ENCODE measurements at places on chromosomes 3 and 15. TPM values are rescaled to one million over a fixed set of nuclear protein-coding genes. Genes with fewer than 3 reads are reported as not detected.

- no peak for DNase-seq
Observed at GRCh38 chr3:47782446-47783308, 984 bp upstream of the SMARCC1 start.

Gene RLBP1
- total RNA-seq = not detected

DNA sequence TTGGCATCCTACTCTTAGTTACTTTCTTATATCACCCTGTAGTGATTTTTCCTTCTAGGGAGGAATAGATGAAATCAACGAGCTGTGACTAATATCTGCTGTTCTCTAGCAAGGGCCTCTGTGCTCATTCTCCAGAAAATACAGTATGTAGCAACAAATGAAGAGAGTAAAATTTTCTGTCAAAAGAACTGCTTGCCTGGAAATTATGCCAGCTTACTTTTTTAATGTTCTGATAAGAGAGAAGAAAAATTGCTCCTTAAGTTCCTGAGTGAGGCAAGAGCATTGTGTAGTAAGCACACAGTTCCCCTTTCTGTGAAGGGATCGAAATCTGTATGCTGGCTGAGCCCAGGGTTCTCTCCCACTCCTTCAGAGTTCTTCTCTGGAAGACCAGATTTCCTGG lies 51.4 kb upstream of the GK5 start:
- no peak for DNase-seq

DNA sequence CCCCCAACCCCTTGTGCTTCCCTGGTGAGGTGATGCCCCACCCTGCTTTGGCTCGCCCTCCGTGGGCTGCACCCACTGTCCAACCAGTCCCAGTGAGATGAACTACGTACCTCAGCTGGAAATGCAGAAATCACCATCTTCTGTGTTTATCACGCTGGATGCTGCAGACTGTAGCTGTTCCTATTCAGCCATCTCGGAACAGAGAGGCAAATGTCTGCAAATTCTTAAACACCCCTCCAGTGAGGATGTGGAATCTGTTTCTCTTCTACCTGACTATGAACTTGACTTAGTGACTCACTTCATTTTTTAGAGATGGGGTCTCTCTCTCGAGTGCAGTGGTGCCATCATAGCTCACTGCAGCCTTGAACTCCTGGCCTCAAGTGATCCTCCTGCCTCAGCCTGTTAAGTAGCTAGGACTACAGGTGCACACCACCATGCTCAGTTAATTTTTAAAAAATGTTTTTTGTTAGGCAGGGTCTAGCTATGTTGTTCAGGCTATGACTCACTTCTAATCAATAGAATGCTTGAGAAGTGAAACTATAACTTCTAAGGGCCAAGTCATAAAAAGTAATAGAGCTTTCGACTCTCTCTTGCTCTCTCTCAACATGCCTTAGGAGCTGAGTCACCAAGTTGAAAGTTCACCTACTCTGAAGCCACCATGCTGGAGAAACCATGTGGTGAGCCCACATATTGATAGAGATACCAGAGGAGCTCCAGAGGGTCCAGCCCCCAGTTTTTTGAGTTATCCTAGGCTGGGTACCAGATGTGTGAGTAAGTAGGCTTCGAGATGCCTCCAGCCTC lies 11.5 kb upstream of the PARP14 start:
- no peak for DNase-seq
